PC-9 (cell line): ENCODE measurements at places on chromosomes 11 and 22. TPM values are rescaled to one million over a fixed set of nuclear protein-coding genes. Genes with fewer than 3 reads are reported as not detected.

MRPL23 gene
- 66.4 and 76.3 TPM in 2 replicates for total RNA-seq

ST3GAL4 gene
- total RNA-seq = 44.1 and 46.2 TPM in 2 replicates

PARVG gene
- 0.20 TPM in 1 of 2 replicates, not detected in the other for total RNA-seq

UBQLNL gene
- 0.15 TPM in 1 of 2 replicates, not detected in the other for total RNA-seq
